Spinal cord (tissue), 10 donors: ENCODE measurements at places on chromosomes 5 and 9.

GRCh38 chr9:81753436-81753835, 64.1 kb upstream of the TLE1 start:
- DNase-seq, result no peak

- no peak for DNase-seq
Measured at GRCh38 chr5:115418788-115419187, 122.3 kb upstream of the CCDC112 start.

GRCh38 chr9:93298498-93299417, 114.8 kb downstream of the WNK2 start:
- DNase-seq, result no peak

- no peak for DNase-seq
Measured at GRCh38 chr5:177003649-177004048, 2.9 kb downstream of the UIMC1 start.

GRCh38 chr5:132389585-132390286, 20.2 kb downstream of the SLC22A5 start:
- DNase-seq, result no peak

DNA sequence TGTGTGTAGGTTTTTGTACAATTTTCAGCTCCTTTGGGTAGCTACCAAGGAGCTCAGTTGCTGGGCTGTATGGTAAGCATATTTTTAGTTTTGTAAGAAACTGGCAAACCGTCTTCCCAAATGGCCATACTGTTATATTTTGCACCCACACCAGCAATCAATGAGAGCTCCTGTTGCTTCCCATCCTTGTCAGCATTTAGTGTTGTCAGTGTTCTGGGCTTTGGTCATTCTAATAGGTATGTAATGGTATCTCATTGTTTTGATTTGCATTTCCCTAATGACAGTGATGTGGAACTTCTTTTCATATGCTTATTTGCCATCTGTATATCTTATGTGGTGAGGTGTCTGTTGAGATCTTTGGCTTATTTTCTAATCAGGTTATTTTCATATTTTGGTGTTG, 320.1 kb downstream of the MLLT3 start:
- no peak for DNase-seq
